ENCODE measurements at places on chromosomes 4 and X. TPM values are rescaled to one million over a fixed set of nuclear protein-coding genes. Genes with fewer than 3 reads are reported as not detected.

DNA sequence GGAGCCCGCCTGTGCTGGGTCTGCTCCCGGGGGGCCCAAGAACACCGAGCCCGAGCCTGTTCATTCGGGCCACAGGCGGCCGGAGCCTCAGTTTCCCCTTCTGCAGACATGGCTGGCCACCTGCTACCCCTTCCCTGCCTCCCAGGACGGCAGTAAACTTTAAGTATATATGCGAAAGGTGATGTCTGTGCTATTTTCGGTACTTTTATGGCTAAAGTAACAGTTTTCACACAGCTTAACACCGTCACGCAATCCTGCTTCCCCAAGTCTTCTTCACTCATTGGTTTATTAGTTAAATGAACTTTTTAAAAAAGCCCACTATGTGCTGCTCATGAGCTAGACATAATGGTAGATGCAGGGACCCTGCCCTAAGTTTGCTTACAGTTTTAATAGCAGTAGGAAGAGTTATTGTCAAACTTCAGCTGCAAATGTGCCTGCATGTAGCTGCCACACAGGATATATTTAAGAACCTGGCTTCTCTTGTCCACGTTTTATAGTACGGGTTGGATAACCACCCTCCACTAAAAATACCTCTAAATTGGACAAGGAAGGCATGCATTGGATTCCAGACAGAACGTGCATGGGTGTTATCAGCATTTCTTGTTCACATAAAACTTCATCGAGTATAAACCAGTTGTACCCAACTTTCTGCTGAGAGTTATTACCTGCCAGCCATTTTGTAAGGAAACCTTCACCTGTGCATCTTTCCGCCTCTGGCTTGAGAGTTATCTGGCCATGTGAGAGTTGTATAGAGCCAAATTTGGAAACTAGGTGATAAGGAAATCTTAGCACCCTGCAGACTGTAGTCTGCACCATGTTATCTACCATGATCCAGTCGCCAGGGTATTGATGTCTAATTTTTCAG lies 741 bp downstream of the ANAPC4 start:
- H3K27ac ChIP-seq, result peak overlapping the region; percentile 85
- no peak for DNase-seq
- peaks cover 25% of the 10 kb centered on the region for H3K4me1 ChIP-seq

DNA sequence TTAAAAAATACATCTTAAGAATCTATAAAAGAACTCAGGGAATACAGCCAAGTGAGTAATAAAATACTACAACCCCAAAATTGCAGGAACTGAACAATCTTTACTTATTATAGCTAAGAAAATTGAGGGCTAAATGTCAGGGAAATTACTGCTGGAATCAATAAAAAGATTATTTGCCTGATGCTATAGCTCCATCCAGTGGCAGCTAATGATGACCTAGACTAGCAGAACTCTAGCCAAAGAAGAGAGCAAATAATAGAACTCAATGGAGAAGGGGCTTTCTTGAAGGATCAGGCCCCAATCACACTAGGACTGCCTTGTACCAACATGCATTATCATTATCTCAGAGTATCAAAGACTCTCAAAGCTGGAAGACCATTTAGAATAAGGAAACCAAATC lies 85.0 kb upstream of the FAM241A start:
- H3K4me1 ChIP-seq, result no peaks in the 10 kb centered on the region
- no peaks in the 10 kb centered on the region for H3K27me3 ChIP-seq
- no peak overlapping the region for H3K4me3 ChIP-seq
- no peak overlapping the region for H3K27ac ChIP-seq
- no peak for DNase-seq

- H3K36me3 ChIP-seq, result no peaks in the 10 kb centered on the region
- peak overlapping the region; percentile 51 for H3K4me3 ChIP-seq
- H3K27ac ChIP-seq, result peak overlapping the region; percentile 86
These were observed 782 bp downstream of the ARHGAP24 start for GRCh38 chr4:85475631-85476233.

- H3K4me1 ChIP-seq, result peaks cover 18% of the 10 kb centered on the region
- H3K36me3 ChIP-seq, result peaks cover 69% of the 10 kb centered on the region
- DNase-seq, result no peak
- no peaks in the 10 kb centered on the region for H3K27me3 ChIP-seq
These were observed 50.0 kb upstream of the CPLX1 start for GRCh38 chr4:875818-876423.

DNA sequence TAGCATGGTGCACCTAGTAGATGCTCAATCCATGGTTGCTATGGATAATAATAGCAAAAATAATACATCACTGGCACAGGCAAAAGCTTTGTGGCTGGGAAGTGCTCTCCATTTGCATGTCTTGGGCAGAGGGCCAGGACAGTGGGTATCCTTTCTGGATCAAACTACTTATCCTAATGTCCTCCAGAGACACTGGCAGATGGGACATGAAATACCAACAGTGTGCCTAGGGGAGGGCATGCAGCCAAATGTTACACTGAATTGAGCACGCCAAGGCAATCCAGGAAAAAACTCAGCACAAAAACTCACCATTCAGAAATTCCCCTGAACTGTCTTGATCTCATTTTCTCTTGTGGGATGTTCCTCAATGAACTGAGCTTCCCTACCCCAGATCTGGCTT lies 98.6 kb upstream of the SCML1 start:
- H3K27ac ChIP-seq, result no peak overlapping the region
- no peaks in the 10 kb centered on the region for H3K36me3 ChIP-seq
- DNase-seq, result no peak
- H3K4me3 ChIP-seq, result no peak overlapping the region
- H3K4me1 ChIP-seq, result no peaks in the 10 kb centered on the region

CCDC110 gene
- 0.24 TPM for total RNA-seq

DNA sequence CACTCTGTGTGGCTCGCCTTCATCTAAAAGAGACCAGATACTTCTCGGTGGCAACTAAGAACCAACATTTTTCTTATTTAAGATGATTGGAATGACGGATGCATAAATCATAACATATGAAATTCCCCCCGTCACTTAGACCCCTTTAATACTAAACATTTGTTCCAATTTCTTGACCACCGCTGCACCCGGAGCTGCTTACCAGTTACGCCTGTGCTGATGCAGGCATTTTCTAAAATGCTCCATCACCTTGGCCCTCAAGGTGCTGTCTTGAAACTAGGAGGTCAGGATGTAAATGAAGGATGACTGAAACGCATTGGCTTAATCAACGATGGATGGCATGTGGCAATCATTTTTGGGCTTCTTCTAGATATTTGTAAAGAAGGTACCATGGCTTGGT lies 130.0 kb downstream of the CPZ start:
- H3K4me1 ChIP-seq, result no peaks in the 10 kb centered on the region
- no peak overlapping the region for H3K27ac ChIP-seq
- no peaks in the 10 kb centered on the region for H3K27me3 ChIP-seq

DNA sequence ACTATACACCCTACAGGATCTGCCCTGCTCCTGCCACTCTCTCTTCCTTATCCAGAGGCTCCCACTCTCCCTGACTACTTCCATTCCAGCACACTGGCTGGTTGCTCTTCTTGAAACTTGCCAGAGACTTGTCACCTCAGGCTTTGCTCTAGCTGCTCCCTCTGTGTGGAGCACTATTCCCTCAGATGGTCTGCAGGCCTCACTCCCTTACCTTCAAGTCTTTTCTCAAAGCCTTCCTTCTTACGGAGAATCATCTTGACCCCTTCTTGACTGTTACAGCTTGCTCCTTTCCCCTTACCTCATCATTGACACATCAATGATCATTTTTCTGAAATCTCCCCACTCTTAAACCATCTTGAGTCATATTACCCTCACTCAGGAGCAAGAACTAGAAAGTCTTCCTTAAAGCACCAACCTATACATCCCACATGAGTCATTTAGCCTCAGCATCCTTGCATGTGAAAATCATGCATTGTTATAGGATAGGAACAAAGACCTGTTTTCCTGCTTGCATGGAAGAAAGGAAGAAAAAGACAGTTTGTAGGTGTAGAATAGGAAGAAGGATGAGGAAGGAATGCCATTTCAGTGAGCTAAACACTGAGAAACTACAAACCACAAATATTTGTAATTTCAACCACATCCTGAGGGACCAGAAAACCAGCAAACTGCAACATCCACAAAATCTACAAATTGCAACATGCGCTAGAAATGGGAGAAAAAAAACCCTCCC lies 55.7 kb downstream of the ANTXR2 start:
- H3K4me1 ChIP-seq, result no peaks in the 10 kb centered on the region
- DNase-seq, result no peak
- no peaks in the 10 kb centered on the region for H3K36me3 ChIP-seq
- H3K27me3 ChIP-seq, result no peaks in the 10 kb centered on the region

DNA sequence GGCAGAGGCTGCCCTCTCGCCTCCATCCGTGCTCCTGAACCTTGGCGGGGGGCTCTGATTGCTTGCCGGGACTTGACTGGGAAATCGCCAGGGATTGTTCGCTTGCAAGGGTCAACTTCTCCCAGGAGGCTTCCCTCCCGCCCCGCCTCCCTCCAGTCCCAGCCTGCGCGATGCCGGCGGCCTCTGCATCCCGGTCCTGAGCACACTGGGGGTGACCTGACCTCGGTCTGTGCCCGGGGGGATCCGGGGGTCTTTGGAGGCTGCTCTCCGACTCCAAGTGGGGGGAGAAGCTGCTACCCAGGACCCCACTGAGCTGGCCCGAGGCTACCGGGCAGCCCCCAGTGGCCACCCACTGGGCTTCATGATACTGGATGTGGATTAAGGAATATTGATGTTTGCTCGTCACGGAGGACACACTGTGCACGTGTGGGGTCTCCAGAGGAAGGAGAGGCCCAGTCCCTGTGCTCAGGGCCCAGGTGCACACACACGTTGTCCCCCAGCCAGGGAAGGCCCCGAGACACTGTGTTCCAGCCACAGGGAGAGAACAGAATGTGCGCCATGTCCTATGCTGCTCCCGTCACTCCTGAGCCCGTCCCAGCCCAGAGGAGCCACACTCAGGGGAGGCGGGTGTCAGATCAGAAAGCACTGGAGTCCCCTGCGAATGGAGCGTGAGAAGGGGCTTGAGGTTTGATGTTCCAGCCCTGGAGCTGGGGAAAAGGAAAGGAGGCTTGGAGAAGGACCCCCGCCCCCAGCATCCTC lies 55.9 kb upstream of the NKX1-1 start:
- no peaks in the 10 kb centered on the region for H3K36me3 ChIP-seq
- no peaks in the 10 kb centered on the region for H3K4me1 ChIP-seq
- no peak overlapping the region for H3K4me3 ChIP-seq
- no peak overlapping the region for H3K27ac ChIP-seq

DNA sequence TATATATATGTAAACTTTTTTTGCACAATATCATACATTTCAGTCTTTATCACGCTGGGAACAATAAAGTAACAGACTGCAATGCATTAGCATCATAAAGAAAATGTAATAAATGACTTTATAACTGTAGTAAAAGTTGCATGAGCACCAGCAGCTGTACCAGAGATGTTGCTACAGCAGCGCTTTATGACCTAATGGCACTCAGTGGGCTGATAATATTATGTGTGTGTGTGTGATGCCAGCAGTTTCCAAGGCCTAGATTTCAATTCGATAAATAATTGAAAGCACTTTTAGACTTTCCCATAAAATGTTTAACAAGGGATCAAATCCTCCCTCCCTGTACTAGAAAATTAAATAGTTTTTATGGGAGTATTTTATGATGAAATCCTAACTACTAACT lies 367.6 kb upstream of the AGA start:
- H3K36me3 ChIP-seq, result no peaks in the 10 kb centered on the region
- no peak for DNase-seq
- no peaks in the 10 kb centered on the region for H3K27me3 ChIP-seq
- no peak overlapping the region for H3K4me3 ChIP-seq
- no peaks in the 10 kb centered on the region for H3K4me1 ChIP-seq

DNA sequence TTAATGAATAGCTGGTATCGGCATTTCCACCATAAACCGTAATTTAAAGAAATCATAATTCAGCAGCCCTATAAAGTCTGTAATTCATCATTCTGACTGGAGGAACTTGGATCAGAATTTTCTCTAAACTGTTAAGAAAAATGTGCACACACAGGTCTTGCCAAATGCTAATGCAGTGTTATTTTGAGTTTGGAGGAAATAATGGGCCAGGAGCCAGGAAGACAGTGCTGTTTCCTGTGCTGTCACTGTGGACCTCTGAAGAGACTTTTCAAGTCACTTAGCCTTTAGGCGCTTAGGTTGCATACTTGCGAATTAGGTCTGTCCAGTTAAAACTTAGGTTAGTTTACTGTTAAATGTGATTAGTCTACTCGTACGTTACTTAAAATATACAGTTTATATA lies 137.5 kb upstream of the ANXA3 start:
- no peaks in the 10 kb centered on the region for H3K27me3 ChIP-seq
- peak; percentile 3 for DNase-seq

PAK3 gene
- total RNA-seq, result 1.4 TPM

Measured in thymus (tissue), 14 donors.